Bronchial epithelial cell (primary cell): ENCODE measurements at places on chromosomes 5 and 9. TPM values are rescaled to one million over a fixed set of nuclear protein-coding genes. Genes with fewer than 3 reads are reported as not detected.

SAXO1 gene
- total RNA-seq, result not detected in 2 replicates

NUTM2G gene
- total RNA-seq, result not detected in 2 replicates

OCLN gene
- total RNA-seq, result 76.9 and 109 TPM in 2 replicates

BARHL1 gene
- not detected in 2 replicates for total RNA-seq

PLAC8L1 gene
- 0.38 and 0.53 TPM in 2 replicates for total RNA-seq
